ENCODE measurements at places on chromosomes 12 and 14. TPM values are rescaled to one million over a fixed set of nuclear protein-coding genes. Genes with fewer than 3 reads are reported as not detected.
A peak's percentile ranks its signal among the peaks of the same experiment; 100 is the strongest.

GRCh38 chr14:57981817-57982560 is 116.1 kb upstream of the SLC35F4 start:
- no peaks in the 10 kb centered on the region for H3K27me3 ChIP-seq
- no peak for DNase-seq
- no peaks in the 10 kb centered on the region for H3K36me3 ChIP-seq
- no peak overlapping the region for H3K4me3 ChIP-seq

- H3K27ac ChIP-seq: no peak overlapping the region
- H3K36me3 ChIP-seq: no peaks in the 10 kb centered on the region
- no peak for DNase-seq
- H3K4me1 ChIP-seq: no peaks in the 10 kb centered on the region
- no peak overlapping the region for H3K4me3 ChIP-seq
- peaks cover 16% of the 10 kb centered on the region for H3K27me3 ChIP-seq
Observed at GRCh38 chr14:67733616-67734015, 31.9 kb downstream of the RDH12 start.

DNA sequence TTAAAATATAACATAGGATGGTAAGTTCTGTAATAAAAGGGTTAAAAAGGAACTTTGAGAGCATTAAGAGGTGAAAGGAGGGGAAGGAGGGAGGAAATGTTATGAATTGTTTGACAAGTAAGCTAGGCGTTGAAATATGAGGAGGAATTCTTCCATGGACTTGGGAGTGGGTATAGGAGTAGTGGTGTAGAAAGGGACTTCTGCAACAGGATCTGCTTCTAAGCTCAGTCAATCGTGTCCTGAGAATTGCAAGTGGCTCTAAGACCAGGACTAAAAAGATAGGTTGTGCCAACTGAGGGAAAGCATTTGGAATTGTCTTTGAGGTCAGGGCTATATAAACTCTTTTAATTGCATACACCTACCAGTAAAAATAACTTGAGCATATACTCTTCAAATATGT is 74.1 kb upstream of the SLC38A2 start:
- no peaks in the 10 kb centered on the region for H3K27me3 ChIP-seq
- H3K4me1 ChIP-seq: peaks cover 13% of the 10 kb centered on the region
- H3K4me3 ChIP-seq: no peak overlapping the region
- no peak for DNase-seq
- no peak overlapping the region for H3K27ac ChIP-seq

DNA sequence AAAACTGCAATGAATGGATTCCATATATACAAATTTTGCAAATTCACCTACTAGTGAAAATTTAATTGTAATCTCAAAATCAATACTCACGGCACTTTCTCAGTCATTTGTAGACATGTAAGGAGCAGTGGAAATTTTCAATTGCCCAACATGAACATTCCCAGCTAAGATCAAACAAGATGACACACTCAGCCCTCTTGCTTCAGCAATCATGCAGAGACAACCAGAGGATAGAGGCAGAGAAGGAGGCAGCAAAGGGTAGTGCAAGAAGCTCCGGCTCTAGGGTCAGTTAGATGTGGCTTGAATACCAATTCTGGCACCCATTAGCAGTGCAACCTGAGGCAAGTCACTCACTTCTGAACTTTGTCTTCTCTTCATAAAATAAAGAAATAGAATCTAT is 91.5 kb upstream of the SLC35F4 start:
- H3K27ac ChIP-seq: no peak overlapping the region
- peaks cover 4% of the 10 kb centered on the region for H3K27me3 ChIP-seq
- no peaks in the 10 kb centered on the region for H3K36me3 ChIP-seq
- no peak overlapping the region for H3K4me3 ChIP-seq

DNA sequence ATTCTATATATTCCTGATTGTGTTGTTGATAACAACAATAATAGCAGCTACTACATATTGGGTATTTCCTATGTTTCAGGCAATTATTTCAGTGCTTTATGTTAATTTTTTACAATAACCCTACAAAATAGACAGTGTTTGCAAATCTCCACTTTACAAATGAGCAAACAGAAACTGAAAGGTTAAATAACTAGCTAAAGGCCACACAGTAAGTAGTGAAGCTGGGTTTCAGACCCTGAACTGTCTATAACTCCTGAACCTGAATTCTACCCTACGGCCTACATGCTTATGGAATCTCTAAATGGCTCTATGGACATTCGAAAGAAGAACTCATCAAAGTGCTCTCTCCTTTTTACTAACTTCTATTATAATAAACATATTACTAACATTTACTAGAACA is 19.7 kb upstream of the NUDT4 start:
- H3K27me3 ChIP-seq: no peaks in the 10 kb centered on the region
- H3K4me1 ChIP-seq: no peaks in the 10 kb centered on the region
- no peaks in the 10 kb centered on the region for H3K36me3 ChIP-seq
- H3K27ac ChIP-seq: no peak overlapping the region
- no peak overlapping the region for H3K4me3 ChIP-seq
- DNase-seq: no peak

The B3GNT4 gene
- 0.54 TPM for total RNA-seq

DNA sequence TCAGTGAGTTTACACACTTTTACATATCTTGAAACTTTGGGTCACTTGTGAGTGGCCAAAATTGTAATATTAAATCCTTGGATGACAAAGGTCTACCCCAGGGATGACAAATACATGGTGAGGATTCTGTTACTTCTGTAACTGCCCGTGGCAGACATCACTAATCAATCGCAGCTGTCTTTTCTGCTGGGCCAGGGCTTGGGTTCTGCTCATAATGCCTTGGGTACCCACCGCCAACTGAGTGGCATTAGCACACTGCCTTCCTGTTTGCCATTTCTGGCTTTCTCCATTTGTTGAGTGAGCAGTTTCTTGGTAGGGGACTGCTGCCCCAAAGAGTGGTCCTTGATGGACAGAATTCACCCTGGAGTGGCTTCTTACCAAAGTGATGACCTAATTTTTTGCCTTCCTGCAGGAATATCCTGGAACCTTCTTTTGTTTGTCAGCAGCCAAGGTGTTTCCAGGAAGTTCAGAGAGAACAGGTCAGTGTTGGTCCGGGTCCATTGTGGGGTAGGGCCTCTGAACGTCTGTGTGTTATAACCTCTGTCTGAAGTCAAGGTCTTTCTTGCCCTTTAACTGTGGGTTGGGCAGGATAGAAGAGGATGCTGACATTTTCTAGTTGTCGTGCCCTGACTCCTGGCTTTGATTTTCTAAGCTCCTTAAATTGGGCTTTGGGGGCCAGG is 6.2 kb downstream of the TSPAN9 start:
- H3K4me1 ChIP-seq: peaks cover 9% of the 10 kb centered on the region
- DNase-seq: no peak
- no peaks in the 10 kb centered on the region for H3K36me3 ChIP-seq
- H3K27me3 ChIP-seq: no peaks in the 10 kb centered on the region

The SRGAP1 gene
- total RNA-seq: 15.2 TPM

The JPH4 gene
- total RNA-seq: 1.1 TPM

The CNTN1 gene
- 2.1 TPM for total RNA-seq

The VRTN gene
- 0.14 TPM for total RNA-seq

GRCh38 chr12:62250671-62251608 is 9.3 kb upstream of the USP15 start:
- no peak overlapping the region for H3K4me3 ChIP-seq
- no peaks in the 10 kb centered on the region for H3K4me1 ChIP-seq
- no peaks in the 10 kb centered on the region for H3K36me3 ChIP-seq
- DNase-seq: peak; percentile 52
- H3K27ac ChIP-seq: no peak overlapping the region

- no peak overlapping the region for H3K4me3 ChIP-seq
- DNase-seq: no peak
- peaks cover 3% of the 10 kb centered on the region for H3K36me3 ChIP-seq
- no peaks in the 10 kb centered on the region for H3K27me3 ChIP-seq
- no peaks in the 10 kb centered on the region for H3K4me1 ChIP-seq
Observed at GRCh38 chr12:12239127-12239526, 27.7 kb downstream of the LRP6 start.

The DERA gene
- 40.1 TPM for total RNA-seq

GRCh38 chr12:531951-532585 is 72.3 kb downstream of the B4GALNT3 start:
- H3K27ac ChIP-seq: no peak overlapping the region
- H3K36me3 ChIP-seq: no peaks in the 10 kb centered on the region
- H3K27me3 ChIP-seq: no peaks in the 10 kb centered on the region
- peak; percentile 41 for DNase-seq
- no peaks in the 10 kb centered on the region for H3K4me1 ChIP-seq

- no peak overlapping the region for H3K4me3 ChIP-seq
- no peaks in the 10 kb centered on the region for H3K36me3 ChIP-seq
- no peaks in the 10 kb centered on the region for H3K27me3 ChIP-seq
- no peak overlapping the region for H3K27ac ChIP-seq
- peaks cover 4% of the 10 kb centered on the region for H3K4me1 ChIP-seq
Observed at GRCh38 chr14:93105362-93105761, 10.4 kb downstream of the ITPK1 start.

- no peaks in the 10 kb centered on the region for H3K27me3 ChIP-seq
- no peaks in the 10 kb centered on the region for H3K4me1 ChIP-seq
- H3K27ac ChIP-seq: no peak overlapping the region
- no peaks in the 10 kb centered on the region for H3K36me3 ChIP-seq
- H3K4me3 ChIP-seq: no peak overlapping the region
- no peak for DNase-seq
Observed at GRCh38 chr12:76533331-76533730, 26.2 kb downstream of the OSBPL8 start.

The STX2 gene
- 33.0 TPM for total RNA-seq

GRCh38 chr12:49716553-49716952 is 9.3 kb upstream of the FMNL3 start:
- DNase-seq: no peak
- no peaks in the 10 kb centered on the region for H3K4me1 ChIP-seq
- H3K27me3 ChIP-seq: peaks cover 22% of the 10 kb centered on the region
- H3K4me3 ChIP-seq: no peak overlapping the region
- H3K36me3 ChIP-seq: no peaks in the 10 kb centered on the region

GRCh38 chr12:71607494-71608330 is 55.9 kb downstream of the ZFC3H1 start:
- H3K4me1 ChIP-seq: no peaks in the 10 kb centered on the region
- H3K36me3 ChIP-seq: peaks cover 66% of the 10 kb centered on the region
- H3K4me3 ChIP-seq: no peak overlapping the region
- no peaks in the 10 kb centered on the region for H3K27me3 ChIP-seq
- no peak overlapping the region for H3K27ac ChIP-seq

DNA sequence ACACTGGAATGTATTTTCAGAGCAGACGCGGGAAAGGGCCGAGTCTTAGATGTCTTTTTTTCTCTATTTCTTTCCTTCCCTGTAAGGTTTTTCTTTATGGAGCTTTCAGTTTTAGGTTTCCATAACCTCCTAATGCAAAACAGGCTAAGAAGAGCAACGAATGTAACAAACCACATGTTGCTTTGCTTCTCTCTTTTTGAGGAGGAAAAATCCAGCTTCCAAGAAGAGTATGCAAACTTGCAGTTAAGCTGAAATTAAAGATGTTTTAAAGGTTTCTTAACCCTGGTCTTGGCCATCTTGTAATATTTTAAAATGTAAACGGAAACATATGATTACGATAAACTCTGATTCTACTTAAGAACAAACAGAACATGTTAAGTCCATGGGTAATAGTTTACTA is 86.9 kb downstream of the PRICKLE1 start:
- no peak overlapping the region for H3K4me3 ChIP-seq
- no peaks in the 10 kb centered on the region for H3K36me3 ChIP-seq
- peaks cover 5% of the 10 kb centered on the region for H3K4me1 ChIP-seq
- no peak overlapping the region for H3K27ac ChIP-seq
- no peaks in the 10 kb centered on the region for H3K27me3 ChIP-seq

The SFSWAP gene
- 35.7 TPM for total RNA-seq

GRCh38 chr12:89663577-89664357 is 44.9 kb downstream of the ATP2B1 start:
- peak; percentile 16 for DNase-seq
- no peak overlapping the region for H3K4me3 ChIP-seq
- H3K36me3 ChIP-seq: no peaks in the 10 kb centered on the region
- H3K27ac ChIP-seq: no peak overlapping the region

DNA sequence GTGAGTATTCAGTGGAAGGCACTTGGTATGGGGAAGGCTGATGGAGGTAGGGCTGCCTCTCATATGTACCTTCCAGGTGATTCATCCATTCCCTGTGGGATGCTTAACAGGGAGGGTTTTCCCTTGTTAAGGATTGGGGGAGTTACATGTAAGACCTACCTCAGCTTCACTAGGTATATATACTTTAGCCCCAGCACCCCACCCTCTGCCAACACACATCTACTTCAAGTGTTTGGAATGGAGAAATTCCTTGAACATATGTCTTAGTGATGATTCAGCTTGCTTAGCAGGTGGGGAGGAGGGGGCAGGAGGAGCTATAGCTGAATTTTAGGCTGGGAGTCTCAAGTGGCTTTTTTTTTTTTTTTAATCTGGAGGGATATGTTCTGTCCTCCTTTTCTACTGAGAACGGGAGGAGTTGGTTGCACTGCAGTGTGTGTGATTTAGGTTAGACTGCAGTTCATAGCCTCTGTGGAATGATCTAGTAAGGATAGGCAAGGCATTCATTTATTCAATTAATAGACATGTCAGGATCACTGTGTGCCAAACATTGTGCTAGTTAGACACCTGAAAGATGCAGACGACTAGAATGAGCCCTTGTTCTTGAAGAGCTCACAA is 1.7 kb downstream of the PIP4K2C start:
- no peak overlapping the region for H3K4me3 ChIP-seq
- peaks cover 2% of the 10 kb centered on the region for H3K36me3 ChIP-seq
- no peaks in the 10 kb centered on the region for H3K27me3 ChIP-seq

The MYH7 gene
- not detected for total RNA-seq

DNA sequence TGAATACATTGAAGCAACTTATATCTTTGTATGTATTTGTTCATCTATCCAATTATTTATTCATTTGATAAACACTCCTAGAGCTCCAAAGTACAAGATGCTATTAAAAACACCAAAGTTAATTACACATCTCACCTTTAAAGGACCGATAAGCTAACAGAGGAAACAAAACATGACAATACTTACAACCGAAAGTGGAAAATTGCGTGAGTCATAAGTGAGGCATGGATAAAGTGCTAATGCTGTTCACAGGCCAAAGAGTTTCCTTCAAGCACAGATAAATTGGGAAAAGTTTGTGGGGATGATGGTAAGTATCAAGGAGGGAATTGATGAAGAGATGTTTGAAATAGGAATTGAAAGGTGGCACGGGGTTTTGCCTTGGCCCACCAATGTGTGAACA is 172.8 kb upstream of the KITLG start:
- no peaks in the 10 kb centered on the region for H3K36me3 ChIP-seq
- no peaks in the 10 kb centered on the region for H3K27me3 ChIP-seq
- H3K4me3 ChIP-seq: no peak overlapping the region
- H3K4me1 ChIP-seq: no peaks in the 10 kb centered on the region

The TMEM229B gene
- 1.3 TPM for total RNA-seq

GRCh38 chr14:81018251-81018650 is 62.8 kb downstream of the TSHR start:
- no peaks in the 10 kb centered on the region for H3K27me3 ChIP-seq
- no peaks in the 10 kb centered on the region for H3K4me1 ChIP-seq
- H3K27ac ChIP-seq: no peak overlapping the region
- no peak for DNase-seq

The KLRC4 gene
- 0.53 TPM for total RNA-seq

- no peaks in the 10 kb centered on the region for H3K4me1 ChIP-seq
- no peak overlapping the region for H3K4me3 ChIP-seq
- no peaks in the 10 kb centered on the region for H3K27me3 ChIP-seq
- DNase-seq: peak; percentile 43
- H3K27ac ChIP-seq: no peak overlapping the region
Observed at GRCh38 chr12:24705741-24706358, 243.1 kb downstream of the BCAT1 start.
